Gastrocnemius medialis (tissue), 4 donors: ENCODE measurements at places on chromosomes 6 and 20. TPM values are rescaled to one million over a fixed set of nuclear protein-coding genes. Genes with fewer than 3 reads are reported as not detected.

DNA sequence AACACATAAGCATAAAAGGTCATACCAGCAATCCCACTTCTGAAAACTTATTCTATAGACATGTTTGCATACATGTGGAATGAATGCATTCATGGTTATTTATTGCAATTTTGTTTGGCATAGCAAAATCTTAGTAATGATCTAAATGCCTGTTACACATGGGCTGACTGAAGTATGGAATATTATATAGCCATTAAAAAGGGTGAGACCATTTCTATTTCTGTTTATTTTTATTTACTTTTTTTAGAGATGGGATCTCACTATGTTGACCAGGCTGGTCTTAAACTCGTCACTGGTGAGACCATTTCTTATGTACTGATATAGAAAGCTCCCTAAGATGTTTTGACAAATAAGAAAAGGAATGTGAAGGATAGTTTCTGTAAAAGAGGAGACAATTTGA, 14.3 kb upstream of the SCRT2 start:
- H3K27ac ChIP-seq = no peak overlapping the region
- no peaks in the 10 kb centered on the region for H3K36me3 ChIP-seq
- no peak overlapping the region for H3K4me3 ChIP-seq

DNA sequence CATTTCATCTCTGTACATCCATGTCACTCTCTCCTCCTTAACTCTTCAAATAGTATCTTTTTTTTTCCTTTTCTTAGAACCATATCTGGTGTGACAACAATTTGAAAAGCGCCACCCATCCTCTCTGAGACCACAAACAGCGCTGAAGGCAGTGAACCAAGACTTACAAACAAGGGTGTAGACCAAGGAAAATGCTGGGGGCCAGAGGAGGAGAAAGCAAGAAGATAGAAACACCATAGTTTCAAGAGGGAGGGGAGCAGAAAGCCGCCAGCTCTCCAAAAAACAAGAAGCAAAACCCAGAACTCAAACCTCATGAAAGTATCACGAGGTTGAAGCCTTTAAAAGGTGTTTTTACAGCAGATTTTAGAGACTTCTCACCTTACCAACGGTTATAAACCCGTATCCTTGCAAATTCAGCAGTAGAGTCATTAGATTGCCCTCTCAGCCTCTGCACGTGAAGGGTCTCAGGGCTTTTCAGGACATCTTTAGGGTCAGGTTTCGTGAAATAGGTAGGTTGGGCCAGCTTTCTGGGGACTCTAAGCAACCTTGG, 13.3 kb upstream of the RIPOR2 start:
- no peaks in the 10 kb centered on the region for H3K27me3 ChIP-seq
- H3K36me3 ChIP-seq = no peaks in the 10 kb centered on the region
- no peak overlapping the region for H3K4me3 ChIP-seq
- H3K4me1 ChIP-seq = no peaks in the 10 kb centered on the region
- DNase-seq = no peak

DNA sequence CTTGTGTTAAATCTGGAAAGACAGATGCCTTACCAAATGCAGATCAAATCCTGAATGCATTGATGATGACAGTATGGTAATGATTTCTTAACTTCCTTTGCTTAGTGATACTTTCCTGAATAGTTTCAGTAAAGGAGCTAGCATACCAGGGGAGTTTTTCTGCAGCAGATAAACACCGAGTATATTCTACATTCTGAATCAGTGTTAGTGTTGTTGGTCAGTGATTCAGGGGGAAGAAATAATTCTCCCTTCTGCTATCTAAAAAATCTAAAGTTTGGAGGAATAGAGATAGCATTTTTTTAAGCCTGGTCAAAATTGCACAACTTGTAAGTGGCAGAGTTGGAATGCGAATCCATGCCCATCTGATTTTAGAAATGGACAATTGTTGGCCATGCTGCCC, 512.2 kb upstream of the MARCKS start:
- H3K27ac ChIP-seq = no peak overlapping the region
- no peaks in the 10 kb centered on the region for H3K36me3 ChIP-seq
- no peaks in the 10 kb centered on the region for H3K4me1 ChIP-seq
- DNase-seq = no peak
- no peaks in the 10 kb centered on the region for H3K27me3 ChIP-seq

The STX16 gene
- total RNA-seq = 20.2 TPM

The RNF144B gene
- 39.2 TPM for total RNA-seq

The HCRTR2 gene
- total RNA-seq = not detected

DNA sequence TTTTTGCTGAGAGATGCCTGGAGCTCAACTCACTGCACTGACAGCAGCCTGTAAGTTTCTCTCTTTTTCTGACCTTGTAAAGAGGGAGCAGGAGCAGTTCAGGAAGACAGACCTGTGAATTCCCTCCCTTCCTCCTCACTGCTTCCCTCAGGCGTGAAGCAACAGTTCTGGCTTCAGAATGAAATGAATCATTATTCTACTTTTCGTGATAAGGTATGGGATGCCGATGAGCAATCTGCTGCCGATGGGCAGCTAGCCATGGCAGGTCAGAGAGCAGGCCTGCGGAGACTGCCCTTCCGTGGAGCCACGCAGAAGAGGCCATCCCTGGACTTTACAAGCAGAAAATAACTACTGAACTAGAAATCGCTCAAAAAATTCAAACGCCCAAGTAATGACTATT, 426.5 kb upstream of the RNF217 start:
- no peak overlapping the region for H3K27ac ChIP-seq
- H3K4me3 ChIP-seq = no peak overlapping the region
- H3K27me3 ChIP-seq = no peaks in the 10 kb centered on the region
- no peaks in the 10 kb centered on the region for H3K4me1 ChIP-seq
- H3K36me3 ChIP-seq = no peaks in the 10 kb centered on the region

- H3K27ac ChIP-seq = no peak overlapping the region
- H3K4me3 ChIP-seq = no peak overlapping the region
- no peaks in the 10 kb centered on the region for H3K27me3 ChIP-seq
- no peak for DNase-seq
Observed at GRCh38 chr6:5630636-5631035, 369.3 kb downstream of the FARS2 start.

GRCh38 chr6:97174471-97174870, 108.5 kb downstream of the MMS22L start:
- no peak overlapping the region for H3K4me3 ChIP-seq
- no peaks in the 10 kb centered on the region for H3K4me1 ChIP-seq
- no peak overlapping the region for H3K27ac ChIP-seq
- no peaks in the 10 kb centered on the region for H3K27me3 ChIP-seq
- no peak for DNase-seq

The CLIC5 gene
- 97.0 TPM for total RNA-seq

The C6orf52 gene
- total RNA-seq = not detected

GRCh38 chr20:36493051-36493800, 48.1 kb upstream of the MYL9 start:
- H3K4me3 ChIP-seq = peak overlapping the region; percentile 22
- DNase-seq = no peak
- H3K36me3 ChIP-seq = peaks cover 22% of the 10 kb centered on the region
- H3K27me3 ChIP-seq = no peaks in the 10 kb centered on the region
